ENCODE measurements at places on chromosomes 11 and 22. TPM values are rescaled to one million over a fixed set of nuclear protein-coding genes. Genes with fewer than 3 reads are reported as not detected.

Gene PRDX5
- total RNA-seq, result 202 TPM

Gene FOSL1
- total RNA-seq, result 52.6 TPM

Gene SMTNL1
- total RNA-seq, result not detected

Gene TRIM48
- total RNA-seq, result not detected

Gene CBLIF
- total RNA-seq, result not detected

All from endothelial cell of umbilical vein (primary cell).